Iris pigment epithelial cell (primary cell): ENCODE measurements at places on chromosomes 6 and 20.

DNA sequence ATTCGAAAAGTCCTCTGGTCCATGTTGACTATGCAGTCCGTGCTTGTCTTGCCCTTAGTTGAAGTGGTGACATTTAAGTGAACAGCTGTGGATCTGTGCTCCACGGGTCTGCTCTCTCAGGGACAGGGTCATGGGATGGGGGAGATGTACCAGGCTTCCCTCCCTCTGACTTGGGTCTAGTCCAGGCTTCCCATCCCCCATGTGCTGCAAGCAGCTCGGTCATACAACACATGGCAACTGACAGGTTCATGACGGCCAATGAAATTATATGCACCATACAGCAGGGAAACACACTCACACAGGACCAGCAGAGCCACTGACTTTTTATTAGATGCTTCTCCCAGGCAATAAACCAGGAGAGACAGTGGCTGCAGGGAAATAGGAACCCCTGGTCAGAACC lies 201.4 kb downstream of the PTPRT start:
- DNase-seq = no peak

GRCh38 chr6:15499591-15499990 lies 163.2 kb downstream of the DTNBP1 start:
- DNase-seq = no peak

- DNase-seq = no peak
Observed at GRCh38 chr6:105095139-105095538, 84.7 kb downstream of the POPDC3 start.

- DNase-seq = no peak
Observed at GRCh38 chr20:38267296-38267695, 6.8 kb upstream of the KIAA1755 start.
